ENCODE measurements at places on chromosomes 13 and 19.

DNA sequence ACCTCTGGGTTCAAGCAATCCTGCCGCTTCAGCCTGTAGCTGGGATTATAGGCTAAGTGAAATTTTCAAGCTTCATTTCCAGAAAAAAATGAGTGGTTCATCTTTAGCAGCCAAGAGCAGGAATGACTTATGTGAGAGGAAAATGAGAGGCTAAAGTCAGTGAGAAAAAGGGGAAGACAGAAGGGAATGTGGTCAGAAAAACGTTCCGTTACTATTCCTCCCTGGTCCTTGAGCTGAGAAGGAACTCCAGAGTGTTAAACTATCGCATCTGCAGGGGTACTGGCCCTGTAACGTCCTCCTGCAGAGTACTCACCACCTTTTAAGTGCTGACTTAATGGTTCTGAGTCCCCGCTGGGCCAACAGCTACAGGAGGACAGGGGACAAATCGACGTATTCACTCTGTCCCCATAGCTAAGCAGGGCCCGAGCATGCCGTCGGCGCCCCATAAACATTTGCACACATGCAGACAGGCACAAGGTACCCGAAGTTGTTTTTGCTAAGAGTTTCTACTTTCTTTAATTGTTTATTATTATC is 88.1 kb downstream of the FLT1 start:
- DNase-seq = no peak

DNA sequence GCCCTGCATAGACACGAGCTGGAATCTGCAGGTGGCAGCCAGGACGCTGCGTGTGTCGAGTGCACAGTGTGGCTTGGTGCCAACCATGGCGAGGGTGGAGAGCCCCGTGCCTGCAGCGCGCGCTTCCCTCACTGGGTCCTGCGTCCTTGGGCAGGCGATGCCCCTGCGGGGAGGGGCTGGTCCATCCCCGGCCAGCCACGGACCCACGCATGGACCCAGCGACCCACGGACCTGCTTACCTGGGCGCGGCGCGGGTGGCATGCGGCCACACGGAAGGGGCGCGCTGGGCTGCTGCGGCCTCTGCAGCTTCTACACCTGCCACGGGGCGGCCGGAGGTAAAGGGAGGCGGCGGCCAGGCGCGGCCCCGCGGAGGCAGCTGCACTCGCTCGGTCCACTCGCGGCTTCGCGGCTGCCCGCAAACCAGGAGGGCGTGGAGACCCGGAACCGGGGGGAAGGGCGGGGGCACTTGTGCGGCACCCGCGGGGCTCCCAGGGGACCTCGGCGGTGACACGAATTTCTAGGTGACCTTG is 569 bp upstream of the MCF2L start:
- DNase-seq = no peak

DNA sequence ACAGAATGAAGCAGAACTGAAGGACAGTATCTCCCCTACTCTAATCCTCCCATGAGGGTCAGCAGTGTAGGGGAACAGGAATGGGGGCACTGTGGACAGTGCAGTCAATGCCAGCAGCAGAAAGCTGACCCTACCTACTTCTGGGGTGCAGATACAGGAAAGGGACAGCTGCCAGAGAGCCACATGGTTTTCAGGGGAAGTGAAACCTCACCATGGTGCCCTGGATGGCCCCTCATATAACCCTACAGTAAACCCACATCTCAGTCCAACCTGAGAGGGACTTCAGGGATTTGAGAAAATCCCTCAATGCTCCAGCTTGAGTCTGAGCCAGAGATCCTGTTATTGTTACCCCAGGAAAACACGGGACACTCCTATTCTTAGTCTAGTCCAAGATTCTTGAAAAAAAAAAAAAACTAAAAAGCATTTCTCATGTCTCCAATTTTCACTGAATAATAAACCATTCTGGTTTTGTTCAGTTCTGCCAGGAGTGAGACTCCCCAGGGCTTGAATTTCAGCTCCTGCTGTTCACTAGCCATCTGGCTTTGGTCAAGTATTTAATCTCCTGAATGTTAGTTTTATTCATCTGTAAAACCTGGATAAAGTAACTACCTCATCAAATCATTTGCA is 511.6 kb upstream of the ARGLU1 start:
- no peak for DNase-seq

DNA sequence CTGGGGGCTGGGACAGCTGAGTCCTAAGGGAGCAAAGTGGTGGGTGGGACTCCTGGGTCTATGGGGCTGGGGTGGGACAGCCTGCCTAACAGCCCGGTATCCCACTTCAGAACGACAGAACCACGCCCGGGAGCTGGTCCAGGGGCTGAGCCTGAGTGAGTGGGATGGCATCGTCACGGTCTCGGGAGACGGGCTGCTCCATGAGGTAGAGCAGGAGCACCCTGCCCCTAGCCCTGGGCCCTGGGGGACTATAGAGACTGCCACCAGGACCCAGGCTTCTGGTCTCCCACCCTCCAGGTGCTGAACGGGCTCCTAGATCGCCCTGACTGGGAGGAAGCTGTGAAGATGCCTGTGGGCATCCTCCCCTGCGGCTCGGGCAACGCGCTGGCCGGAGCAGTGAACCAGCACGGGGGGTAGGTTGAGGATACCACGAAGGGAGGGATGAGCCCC is 8.6 kb downstream of the SPHK2 start:
- DNase-seq = no peak

GRCh38 chr13:44768775-44769581 is 192.8 kb upstream of the TSC22D1 start:
- DNase-seq = no peak

GRCh38 chr19:55433292-55433691 is 9.8 kb downstream of the SHISA7 start:
- DNase-seq = no peak

GRCh38 chr13:28052945-28053344 is 47.4 kb downstream of the FLT3 start:
- DNase-seq = no peak

DNA sequence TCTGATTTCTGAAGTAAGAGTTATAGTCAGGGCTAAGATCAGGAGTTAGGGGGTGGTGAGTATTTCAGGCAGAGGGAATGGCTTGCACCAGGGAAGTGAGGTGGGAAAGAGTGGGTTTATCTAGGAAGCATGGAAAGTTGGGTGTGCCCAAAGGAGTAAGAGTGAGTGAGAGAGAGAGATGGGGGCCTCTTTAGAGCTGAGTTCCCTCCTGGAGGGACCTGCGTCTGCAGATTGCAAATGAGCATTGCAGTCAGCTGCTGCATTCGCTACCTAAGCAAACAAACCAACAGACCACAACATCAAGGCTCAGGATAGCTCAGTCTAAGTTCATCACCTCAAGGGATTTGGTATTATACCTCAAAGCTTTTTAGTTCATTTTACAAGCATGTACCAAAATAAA is 405.8 kb downstream of the FGF9 start:
- DNase-seq = no peak

DNA sequence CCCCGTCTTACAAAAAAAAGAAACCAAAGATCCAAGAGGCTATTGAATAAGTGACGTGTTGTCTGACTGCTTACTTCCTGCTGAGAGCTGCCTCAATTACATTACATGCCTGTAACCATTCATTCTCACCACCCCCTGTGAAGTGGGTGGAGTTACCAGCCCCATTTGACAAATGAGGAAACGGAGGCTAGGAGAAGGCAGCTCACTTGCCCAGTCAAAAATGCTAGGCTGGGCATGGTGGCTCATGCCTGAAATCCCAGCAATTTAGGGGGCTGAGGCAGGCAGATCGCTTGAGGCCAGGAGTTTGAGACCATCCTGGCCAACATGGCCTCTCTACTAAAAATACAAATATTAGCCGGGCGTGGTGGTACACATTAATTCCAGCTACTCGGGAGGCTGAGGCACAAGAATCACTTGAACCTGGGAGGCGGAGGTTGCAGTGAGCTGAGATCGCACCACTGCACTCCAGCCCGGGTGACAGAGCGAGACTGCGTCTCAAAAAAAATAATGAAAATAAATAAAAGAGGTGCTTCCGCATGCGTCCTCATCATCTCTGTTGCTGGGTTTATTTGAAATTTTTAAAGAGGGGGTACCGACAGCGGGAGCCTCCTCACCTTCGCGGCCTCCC is 499 bp downstream of the LSM7 start:
- no peak for DNase-seq

- DNase-seq = no peak
Observed at GRCh38 chr13:85313761-85314503, 485.3 kb downstream of the SLITRK6 start.

- no peak for DNase-seq
Observed at GRCh38 chr19:45423033-45423588, 606 bp downstream of the ERCC1 start.

- no peak for DNase-seq
Observed at GRCh38 chr13:74784959-74785358, 650.8 kb upstream of the KLF12 start.

DNA sequence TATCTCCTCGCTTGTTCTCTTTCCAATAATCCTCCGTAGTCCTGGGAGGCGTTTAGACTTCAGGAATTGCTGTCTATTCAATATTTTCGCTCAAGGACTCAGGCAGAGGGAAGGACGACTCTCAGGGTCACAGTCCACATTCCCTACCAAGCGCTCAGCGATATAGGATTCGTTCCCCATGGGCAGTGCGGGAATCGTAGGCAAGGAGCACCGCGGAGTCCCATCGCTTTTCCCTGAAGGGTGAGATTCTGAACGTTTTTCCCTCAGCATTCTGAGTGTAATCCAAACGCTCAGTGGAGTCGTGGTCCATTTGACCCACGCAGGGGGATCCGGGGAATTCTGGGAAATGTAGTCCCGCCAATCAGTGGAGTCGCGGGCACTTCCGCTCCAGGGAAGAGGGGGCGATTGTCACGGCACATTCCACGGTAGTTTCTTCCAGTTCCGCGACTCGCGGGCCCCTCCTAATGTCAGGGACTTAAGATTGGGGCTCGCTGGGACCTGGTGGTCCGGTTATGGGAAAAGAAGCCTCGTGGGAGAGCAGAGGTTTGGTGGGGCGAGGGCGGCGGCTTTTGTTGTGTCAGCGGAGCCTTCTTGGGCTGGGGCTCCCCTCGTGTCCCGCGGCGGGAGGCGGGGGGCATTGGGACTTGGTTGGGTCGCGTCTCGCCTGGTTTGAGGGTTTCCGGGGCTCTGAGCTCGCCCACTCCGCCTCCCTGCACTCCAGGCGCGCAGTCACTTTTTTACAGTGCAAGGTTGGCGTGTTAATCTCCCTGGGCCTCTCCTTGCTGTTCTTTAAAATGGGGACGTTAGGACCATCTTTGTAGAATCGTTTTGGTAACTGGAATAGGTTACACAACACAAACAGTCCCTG is at the start of gene ZNF234:
TSS of gene ZNF234 (plus strand) at position 364 of the 868 bp plus-strand sequence. CDS start 3,079 bp downstream, outside the sequence.
- DNase-seq = peak; percentile 47

- no peak for DNase-seq
Observed at GRCh38 chr13:111359237-111359915, 38.9 kb downstream of the TEX29 start.

GRCh38 chr13:32234914-32235313 is 80.2 kb downstream of the ZAR1L start:
- DNase-seq = no peak

- DNase-seq = no peak
Observed at GRCh38 chr13:26718146-26718545, 42.4 kb downstream of the GPR12 start.

- DNase-seq = no peak
Observed at GRCh38 chr19:46759817-46760333, 13.6 kb upstream of the STRN4 start.

DNA sequence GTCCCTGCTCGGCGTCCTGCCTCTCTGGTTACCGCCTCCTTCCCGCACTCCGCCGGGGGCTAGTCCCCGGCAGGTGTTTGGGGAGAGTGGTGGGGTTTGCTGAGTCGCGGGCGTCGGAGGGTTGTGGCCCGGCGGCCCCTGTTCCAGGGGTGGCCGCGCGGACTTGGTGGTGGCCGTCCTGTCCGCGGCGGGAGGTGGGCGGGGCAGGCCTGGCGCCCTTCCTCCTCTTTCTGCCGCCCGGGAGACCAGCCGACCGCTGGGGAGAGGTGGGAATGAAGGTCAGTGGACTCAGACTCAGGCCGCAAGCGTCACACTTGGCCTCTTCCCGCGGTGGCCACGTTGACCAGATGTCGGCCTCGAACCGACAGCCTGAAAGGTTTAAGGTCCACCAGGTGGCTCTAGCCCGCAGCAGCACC is 61.8 kb downstream of the ZNF723 start:
- DNase-seq = no peak

GRCh38 chr13:99982036-99982730 is 599 bp downstream of the ZIC2 start:
- no peak for DNase-seq

DNA sequence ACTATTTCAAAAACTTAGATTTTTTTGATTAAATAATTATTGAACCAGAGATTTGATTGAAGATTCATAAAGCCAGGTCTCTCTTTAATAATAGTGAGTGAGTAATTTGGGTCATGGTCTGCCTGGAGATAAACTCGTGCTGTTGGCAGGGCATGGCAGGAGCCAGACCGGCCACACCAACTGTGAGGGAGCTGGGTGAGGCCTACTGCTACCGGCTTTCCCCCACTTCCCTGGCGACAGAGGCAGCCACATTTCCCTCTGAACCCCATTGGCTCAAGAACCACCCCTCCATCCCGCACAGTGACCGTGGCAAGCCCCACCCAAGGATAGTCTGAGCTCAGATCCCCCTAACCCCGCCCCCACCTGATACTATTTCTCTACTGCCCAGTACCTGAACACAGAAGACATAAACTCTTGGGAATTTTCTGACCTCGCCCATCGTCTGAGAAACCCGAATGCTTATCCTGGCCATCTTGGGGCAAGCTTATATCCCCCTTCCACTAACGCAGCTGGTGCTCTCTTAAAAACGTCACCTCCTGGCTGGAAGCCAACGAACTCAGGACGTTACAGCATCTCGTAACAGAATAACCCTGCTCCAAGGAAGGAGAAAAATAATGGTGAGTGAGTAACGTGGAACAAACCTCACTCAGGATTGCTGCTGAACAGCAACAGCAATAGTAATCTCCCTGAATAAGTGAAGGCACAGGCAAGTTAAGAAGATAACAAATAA is 627.6 kb upstream of the PCDH9 start:
- DNase-seq = no peak

DNA sequence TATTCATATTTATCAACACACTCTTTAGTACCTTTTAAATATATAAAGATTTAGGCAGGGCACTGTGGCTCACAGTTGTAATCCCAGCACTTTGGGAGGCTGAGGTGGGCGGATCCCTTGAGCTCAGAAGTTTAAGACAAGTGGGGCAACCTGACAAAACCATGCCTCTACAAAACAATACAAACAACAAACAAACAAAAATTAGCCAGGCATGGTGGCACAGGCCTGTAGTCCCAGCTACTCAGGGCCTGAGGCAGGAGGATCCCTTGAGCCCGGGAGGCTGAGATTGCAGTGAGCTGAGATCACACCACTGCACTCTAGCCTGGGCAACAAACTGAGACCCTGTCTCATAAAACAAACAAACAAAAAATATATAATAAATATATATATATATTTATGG is 1748.3 kb upstream of the PCDH20 start:
- no peak for DNase-seq

DNA sequence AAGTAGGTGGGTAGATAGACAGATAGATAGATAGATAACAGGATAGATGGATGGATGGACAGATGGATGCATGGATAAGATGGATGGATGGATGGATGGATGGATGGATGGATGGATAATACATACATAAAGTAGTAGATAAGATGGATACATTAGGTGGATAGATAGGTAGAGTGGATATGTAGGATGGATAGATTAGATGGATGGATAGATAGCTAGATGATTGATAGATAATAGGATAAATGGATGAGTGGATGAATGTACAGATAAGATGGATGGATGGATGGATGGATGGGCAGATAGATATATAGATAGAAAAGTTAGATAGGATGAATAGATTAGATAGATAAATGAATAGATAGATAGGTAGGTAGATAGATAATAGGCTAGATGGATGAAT is 2.1 kb downstream of the CYP4F3 start:
- DNase-seq = no peak
